Body of pancreas (tissue), 4 donors: ENCODE measurements at places on chromosomes 4 and X.
A peak's percentile ranks its signal among the peaks of the same experiment; 100 is the strongest.

GRCh38 chr4:24644983-24645764 lies 60.8 kb upstream of the DHX15 start:
- no peak for DNase-seq

- DNase-seq, result no peak
Observed at GRCh38 chr4:4950561-4951290, 68.5 kb downstream of the CYTL1 start.

DNA sequence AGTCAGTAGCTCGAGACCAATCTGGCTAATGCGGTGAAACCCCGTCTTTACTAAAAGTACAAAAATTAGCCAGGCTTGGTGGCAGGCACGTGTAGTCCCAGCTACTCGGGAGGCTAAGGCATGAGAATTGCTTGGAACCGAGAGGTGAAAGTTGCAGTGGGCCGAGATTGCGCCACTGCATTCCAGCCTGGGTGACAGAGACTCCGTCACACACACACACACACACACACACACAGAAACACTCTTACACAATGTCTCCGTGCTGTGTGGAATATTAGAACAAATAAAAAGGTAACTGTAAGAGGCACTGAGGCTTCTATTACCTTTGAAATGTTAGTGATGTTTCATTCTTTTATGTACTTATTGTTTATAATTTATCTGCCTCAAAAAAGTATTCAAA lies 326.6 kb downstream of the GPAT3 start:
- no peak for DNase-seq

DNA sequence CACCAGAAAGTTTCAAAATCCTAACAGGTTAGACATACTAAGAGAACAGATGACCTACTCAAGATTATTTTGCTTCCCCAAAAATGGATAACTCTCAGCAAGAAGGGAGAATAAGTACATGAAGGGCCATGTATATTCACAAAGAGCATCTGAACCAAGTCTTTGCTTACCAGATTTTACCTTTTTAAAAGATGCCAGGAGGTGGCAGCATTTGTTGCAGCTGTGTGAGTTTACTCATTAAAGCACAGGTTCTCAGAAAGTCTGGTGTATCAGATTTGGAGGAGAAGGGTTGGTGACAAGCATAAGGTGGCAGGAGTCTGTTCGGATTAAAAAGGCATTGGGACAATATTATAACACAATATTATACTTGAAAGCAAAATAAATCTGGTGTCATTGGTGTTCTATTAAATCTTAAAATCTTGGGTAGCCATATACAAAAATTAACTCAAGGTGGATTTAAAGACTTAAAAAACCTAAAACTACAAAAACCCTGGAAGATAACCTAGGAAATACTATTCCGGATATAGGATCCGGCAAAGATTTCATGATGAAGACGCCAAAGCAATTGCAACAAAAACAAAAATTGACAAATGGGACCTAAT lies 51.3 kb upstream of the NFKB1 start:
- peak; percentile 69 for DNase-seq

DNA sequence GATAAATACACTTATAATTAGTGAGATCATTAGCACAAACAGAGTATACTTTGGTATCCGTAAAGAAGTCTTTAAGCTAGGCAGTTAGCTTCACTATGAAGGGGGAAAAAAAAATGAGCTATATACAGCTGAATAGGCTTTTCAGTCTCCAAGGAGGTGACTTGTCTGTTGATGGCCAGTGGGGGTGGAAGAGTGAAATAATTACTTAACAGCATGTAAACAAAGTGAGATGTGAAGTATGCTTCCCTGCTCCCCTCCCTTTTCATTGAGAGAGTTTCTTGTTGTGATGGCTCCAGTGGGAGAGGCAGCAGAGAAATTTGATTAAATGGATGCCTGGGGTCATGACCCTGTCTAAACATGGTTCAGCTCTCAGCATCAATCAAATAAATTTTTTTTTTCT lies 180.9 kb downstream of the DACH2 start:
- DNase-seq, result no peak

- DNase-seq, result peak; percentile 57
Observed at GRCh38 chr4:185726931-185727330, 85.1 kb downstream of the SORBS2 start.

DNA sequence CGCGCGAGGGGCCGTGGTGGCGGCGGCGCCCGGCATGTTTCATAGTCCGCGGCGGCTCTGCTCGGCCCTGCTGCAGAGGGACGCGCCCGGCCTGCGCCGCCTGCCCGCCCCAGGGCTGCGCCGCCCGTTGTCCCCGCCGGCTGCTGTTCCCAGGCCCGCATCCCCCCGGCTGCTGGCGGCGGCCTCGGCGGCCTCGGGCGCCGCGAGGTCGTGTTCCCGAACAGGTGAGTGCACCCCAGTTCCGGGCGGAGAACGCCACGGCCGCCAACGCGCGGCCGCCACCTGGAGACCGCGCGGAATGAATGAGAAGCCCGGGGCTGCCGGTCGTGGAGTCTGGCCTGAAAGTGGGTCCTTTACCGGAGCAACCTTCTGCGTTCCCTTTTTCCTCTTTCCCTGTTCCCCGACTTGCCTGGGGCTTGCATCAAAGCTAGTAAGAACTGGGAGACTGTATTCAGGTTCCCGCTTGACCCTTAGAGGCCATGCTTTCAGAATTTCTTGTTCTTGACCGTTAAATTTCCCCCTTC lies 429 bp downstream of the NOCT start:
- peak; percentile 56 for DNase-seq

DNA sequence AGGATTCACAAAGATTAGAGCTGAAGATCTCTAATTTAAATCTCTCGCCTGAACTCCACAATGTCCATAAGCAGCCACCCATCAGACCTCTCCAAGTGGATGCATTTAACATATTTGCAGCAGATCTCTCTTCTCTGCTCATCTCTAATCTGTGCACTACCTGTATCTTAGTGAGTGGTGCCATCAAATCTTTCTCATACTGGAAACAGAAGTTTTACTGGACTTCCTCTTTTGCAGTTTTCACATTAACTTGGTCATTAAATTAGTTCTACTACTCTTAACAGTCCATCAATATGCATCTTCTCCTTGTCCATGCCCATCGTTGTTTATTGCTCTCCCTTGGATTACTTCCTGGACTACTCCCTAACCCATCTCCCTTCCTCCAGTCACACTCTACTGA lies 488.5 kb downstream of the IL15 start:
- DNase-seq, result no peak

- no peak for DNase-seq
Observed at GRCh38 chr4:186900232-186900900, 176.7 kb upstream of the FAT1 start.

- no peak for DNase-seq
Observed at GRCh38 chr4:149881744-149882143, 66.1 kb upstream of the IQCM start.

DNA sequence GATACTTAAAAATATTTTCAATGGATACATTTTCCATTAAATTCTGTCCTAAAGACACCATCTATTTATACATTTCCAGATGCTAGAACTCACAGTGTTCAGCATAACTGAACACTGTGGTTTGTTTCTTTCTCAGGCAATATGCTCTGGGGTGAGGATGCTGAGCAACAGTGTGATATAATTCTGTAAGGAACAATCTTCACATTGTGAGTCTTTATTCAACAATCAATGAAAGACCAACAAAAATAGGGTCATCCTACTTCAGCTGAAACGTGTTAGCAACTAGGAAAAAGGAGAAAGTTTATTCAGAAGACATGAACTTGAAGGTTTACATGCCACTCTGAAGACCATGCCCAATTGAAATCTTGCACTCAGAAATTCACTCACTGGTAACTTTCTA lies 284.8 kb downstream of the UNC5C start:
- no peak for DNase-seq

DNA sequence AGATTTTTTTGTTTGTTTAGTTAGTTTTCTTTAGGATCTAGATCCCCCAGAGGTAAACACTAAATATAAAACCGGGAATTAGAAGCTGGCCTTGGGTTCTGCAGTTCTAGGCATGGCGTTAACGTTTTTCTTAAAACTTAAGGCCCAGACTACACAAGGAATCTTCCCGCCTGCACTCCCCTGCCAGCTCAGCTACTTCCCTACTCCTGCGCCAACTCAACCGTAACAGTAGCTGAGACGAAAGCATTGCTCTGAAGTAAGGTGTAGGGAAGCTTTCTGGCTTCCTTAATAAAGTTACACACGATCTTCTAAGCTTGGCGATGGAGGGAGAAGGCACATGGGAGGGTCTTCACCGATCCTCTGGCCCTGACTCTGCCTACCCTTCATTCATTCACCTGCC lies 37.1 kb downstream of the CPE start:
- no peak for DNase-seq

DNA sequence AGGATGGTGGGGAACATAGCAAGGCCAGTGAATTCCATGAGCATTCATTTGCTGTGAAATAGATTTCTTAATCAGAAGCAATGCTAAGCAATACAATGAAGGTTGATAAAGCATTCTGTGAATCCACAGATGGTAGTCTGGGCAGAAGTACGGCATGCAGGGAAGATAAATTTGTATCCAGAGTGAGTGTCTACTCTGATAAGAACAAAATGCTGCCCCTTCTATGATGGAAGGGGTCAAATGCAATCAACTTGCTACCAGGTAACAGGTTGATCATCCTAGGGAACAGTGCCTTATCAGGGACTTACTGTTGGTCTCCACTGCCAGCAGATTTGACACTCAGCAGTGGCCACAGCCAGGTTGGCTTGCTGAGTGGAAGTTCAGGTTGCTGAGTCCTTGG lies 189.4 kb downstream of the MAB21L2 start:
- DNase-seq, result no peak

- DNase-seq, result no peak
Observed at GRCh38 chr4:186172546-186172945, 18.8 kb upstream of the CYP4V2 start.

DNA sequence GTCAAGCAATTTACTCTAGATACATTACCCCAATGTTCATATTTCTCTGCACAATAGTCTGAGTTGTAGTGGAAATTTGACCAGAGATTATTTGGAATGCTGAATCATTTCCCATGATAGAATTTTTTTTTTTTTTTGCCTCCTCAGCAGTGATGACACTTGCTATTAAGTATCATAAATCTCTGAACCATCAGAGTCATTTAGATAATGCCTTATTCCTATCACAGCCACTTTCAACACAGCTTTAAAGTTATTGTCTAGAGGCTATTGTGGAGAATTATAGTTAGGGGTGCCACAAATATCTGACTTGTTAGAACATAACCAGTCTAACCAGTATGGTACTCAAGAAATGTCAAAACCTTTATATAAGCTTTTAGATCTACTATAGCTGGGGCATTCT lies 79.8 kb downstream of the LCORL start:
- DNase-seq, result no peak

GRCh38 chrX:27321632-27322031 lies 141.5 kb downstream of the PPP4R3C start:
- no peak for DNase-seq

DNA sequence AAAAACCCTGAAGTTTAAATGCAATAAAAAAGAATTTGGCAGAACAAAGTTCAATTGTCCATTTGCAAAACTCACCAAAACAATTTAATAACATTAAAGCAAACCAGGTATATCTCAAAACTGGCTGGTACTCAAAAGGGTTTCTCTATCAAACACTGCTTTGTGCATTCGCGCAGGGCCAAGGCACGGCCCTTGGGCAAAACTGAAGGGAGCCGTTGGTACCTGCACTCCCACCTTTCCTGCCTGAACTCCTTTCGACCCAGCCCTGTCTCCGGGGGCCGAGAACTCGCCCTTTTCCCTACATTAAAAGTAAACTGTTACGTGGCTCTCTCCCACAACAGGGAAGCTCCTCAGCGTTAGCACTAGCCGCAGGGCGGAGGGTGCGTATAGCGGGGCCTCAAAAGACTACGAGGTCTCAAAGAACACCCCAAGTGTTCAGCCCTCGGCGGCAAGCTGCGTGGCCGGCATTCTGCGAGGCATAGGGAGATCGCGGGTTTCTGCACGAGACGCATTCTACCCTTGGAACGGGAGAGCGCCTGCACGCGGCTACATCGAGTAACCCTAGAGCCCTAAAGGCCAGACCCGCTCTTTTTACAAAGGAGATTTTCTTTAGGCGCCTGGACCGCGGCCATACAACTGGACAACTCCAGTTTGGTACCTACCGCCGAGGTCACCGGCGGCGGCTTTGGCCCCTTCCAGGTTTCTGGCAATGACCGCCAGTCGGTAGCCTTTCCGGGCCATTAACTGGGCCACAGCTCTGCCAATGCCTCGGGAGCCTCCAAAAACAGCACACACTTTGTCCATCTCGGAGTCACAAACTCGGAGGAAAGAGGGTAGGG lies 550 bp downstream of the CBR4 start:
- peak; percentile 76 for DNase-seq

GRCh38 chrX:47384502-47384901 lies 14.1 kb downstream of the ZNF157 start:
- peak; percentile 72 for DNase-seq

- no peak for DNase-seq
Observed at GRCh38 chrX:117851025-117851424, 265.6 kb downstream of the KLHL13 start.

DNA sequence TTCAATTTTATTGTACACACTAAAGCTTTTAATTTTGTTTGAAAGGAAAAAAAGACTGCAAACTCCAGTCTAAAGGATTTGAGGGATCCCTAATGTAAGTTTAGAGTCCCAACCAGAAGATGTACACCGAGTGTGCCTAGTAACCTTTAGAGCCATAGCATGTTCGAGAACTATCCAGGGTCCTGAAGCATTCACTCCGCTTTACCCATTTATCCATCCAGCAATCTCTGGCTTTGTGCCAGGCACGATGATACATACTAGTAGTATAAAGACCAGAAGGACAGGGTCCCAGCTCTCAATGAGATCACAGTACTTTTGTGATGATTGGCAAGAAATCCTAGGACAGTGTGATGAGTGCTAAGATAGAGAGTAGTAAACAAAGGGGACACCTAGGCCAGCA lies 168.7 kb downstream of the STK32B start:
- DNase-seq, result no peak

- no peak for DNase-seq
Observed at GRCh38 chrX:69807400-69807799, 191.5 kb downstream of the EDA start.

GRCh38 chrX:69493193-69493592 lies 10.9 kb upstream of the NALF2 start:
- peak; percentile 56 for DNase-seq

GRCh38 chr4:118741301-118741855 lies 56.2 kb downstream of the METTL14 start:
- DNase-seq, result no peak

GRCh38 chr4:86845593-86845992 lies 3.6 kb downstream of the SLC10A6 start:
- DNase-seq, result no peak

GRCh38 chrX:46549914-46550313 lies 4.7 kb upstream of the ZNF674 start:
- DNase-seq, result no peak

DNA sequence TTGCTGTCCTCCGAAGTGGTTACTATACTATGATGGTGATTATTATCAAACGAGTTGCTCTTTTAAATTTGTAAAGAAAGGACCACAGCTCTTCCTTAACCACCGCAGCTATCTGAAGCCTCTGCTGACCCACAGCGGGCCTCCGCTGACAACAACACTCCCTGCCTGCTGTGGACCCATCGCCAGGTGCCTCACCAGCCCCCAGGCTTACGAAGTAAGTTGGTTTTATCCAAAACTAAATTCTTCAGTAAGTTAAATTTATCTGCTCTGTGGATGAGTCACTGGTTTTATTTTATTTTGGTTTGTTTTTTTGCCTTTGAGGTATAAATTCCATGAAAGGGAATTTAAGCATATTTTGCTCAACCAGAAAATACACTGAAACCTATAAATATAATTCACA lies 54.7 kb downstream of the SLC9A6 start:
- DNase-seq, result no peak

GRCh38 chr4:54228056-54228527 lies 1.0 kb upstream of the PDGFRA start:
- DNase-seq, result peak; percentile 68
